ENCODE measurements at places on chromosomes 13 and 19.
A peak's percentile ranks its signal among the peaks of the same experiment; 100 is the strongest.

- DNase-seq, result no peak
These were observed 15.5 kb downstream of the PTGER1 start for GRCh38 chr19:14459703-14460102.

- DNase-seq, result peak; percentile 62
These were observed 22.5 kb downstream of the DOT1L start for GRCh38 chr19:2186071-2186846.

DNA sequence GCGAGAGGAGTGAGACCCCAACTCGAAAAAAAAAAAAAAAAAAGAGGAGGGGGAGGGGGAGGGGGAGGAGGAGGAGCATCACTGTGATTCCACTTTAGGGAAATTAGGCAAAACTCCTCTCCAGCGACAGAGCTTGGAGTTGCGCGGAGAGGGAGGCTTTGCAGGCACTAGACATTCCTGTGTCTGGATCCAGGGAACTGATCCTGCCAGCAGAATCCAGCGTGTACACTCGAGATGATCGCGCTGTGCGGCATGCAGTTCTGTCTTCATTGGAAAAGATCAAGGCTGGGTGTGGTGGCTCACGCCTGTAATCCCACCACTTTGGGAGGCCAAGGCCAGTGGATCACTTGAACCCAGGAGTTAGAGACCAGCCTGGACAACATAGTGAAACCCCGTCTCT lies 29.6 kb upstream of the KLF2 start:
- DNase-seq, result no peak

- DNase-seq, result no peak
These were observed 19.9 kb downstream of the NOSIP start for GRCh38 chr19:49560358-49560900.

DNA sequence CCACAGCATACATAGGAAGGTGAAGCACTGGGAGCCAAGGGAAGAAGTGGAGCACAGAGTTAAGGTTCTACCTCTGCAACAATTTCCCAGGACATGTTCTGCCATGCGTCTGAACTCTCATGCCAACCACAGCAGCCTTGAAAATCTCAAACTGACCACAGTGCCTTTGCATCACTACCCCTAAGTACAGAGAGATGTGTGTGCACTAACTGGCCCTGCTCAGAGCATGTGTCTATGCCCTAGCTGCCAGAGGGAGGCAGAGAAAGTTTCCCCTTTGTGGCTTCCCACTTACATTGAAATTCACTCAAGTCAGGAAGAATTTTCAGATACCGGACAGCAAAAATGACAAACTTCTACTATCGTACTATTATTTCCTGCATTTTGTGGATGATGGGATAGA lies 26.8 kb upstream of the WDFY2 start:
- no peak for DNase-seq

DNA sequence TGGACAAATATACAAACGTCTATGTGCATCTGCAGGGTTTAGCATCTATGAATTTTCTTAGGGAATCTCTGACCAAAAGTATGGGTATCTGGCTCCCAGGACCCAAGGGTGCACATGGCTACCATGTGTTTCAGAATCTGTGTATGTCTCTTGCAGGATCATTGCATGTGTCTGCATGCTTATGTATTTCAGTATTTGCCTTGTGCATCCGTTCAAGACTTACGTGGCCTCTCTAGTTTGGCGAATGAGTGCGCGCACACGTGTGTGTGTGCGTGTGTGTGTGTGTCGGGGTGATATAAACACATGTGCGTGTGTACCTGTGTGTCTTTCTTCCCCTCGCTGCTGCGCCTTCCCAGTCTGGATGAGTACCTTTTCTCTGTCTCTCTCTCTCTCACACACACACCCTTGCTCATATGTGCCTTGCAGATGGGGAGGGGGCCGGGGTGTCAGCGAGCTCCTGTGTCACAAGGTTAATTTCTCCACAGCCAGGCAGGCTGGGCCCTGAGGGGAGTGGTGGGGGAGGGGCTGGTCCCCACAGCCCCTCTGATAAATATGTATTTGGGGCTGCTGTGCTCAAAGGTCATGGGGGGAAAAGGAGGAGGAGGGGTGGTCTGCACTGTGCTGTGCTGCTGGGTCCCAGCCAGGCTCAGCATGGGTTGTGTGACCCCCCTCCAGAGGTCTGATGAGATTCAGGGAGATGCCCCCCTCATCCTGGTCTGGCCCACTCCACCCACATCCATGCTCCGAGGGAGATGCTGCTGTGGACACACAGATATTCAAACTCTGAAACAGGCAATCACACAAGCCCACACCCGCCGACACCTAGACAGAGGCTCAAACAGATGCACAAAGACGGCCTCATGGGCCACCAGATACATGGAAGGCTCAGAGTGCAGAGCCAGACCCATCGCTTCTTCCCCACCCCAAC lies 37.5 kb upstream of the POU2F2 start:
- no peak for DNase-seq

DNA sequence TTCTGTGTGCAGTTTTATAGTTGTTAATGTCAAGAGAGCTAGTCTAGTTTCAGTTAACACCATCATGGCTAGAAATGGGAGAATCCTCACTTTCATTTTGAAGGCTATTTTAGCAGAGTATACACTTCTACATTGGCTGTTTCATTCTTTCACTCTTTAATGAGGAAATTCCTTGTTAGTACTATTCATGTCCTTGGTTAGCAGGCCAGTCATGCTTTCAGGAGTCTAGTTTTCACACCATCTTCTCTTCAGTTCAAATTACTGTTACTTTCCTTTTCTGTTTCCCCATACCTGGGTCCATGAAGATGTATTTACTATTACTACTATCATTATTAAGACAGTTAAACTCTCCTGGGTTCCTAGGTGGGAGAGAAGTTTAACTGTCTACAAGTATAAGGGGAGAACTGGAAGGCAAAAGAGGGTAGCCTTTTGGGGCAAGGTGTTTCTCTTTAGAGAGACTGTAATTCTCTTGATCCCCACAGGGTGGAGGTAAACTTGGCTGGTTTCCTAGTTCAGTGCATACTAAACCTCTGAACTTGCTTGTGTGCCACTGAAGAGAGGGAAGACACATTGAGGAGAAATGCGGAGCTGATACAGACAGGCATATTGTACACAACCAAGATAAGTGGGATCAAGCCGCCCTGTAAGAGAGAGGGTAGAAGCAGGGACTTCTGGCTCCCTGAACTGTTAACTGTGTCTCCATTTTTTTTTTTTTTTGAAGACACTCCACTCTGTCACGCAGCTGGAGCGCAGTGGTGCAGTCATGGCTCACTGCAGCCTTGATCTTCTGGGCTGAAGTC lies 41.3 kb upstream of the IGFL4 start:
- no peak for DNase-seq

GRCh38 chr19:46383846-46384245 lies 29.5 kb downstream of the CCDC8 start:
- no peak for DNase-seq

- DNase-seq, result no peak
These were observed 39.3 kb downstream of the CEACAM1 start for GRCh38 chr19:42488783-42489521.

DNA sequence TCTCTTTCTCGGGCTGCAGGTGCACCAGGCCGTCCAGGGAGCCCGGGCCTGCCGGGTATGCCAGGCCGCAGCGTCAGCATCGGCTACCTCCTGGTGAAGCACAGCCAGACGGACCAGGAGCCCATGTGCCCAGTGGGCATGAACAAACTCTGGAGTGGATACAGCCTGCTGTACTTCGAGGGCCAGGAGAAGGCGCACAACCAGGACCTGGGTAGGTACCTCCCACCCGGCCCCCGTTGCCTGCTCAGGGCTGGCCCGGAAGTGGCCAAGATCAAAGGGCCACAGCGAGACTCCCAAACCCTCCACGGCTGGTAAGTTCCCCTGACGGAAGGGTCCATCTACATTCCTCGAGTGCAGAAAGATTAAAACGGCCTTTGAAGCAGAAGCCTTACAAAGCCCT lies 55.1 kb downstream of the RAB20 start:
- DNase-seq, result no peak

GRCh38 chr13:31909864-31910551 lies 121.6 kb upstream of the FRY start:
- DNase-seq, result peak; percentile 31

DNA sequence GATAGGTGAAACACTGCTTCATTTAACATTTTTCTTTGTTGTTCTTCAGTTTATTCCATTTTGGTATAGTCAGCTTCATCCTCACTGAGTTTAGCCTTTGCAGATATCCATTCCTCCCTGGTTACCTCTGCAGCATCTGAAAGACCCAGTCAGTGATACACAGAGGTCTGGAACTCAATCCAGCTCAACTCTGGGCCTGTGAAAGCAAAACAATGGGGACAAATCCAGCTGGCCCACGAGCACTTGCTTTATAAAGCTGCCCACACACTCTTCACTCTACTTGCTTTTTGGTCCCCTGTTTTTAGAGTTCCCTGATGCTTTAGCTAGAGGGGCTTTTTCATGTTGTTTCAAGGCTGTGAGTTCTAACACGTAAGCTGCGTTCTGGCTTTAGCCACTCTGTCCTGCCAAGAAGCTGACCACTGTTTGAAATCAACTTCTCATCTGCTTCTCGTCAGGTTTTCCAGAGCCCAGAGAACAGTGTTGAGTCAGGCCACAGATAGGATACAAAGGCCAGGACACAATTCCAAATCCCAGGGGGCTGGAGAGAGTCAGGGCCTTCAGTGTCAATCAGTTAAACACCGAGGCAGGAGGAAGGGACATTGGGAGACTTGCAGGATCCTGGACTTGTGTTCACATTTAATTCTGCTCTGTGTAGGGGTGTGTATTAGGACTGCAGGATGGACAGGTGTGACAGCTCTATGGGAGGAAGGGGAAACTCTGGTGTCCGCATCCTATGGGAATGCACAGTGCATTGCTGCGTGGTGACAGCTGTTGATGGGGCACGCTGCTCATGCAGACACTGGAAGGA lies 83.5 kb upstream of the RNF113B start:
- no peak for DNase-seq

All from smooth muscle cell of the brain vasculature (primary cell).